Jurkat, Clone E6-1 (cell line): ENCODE measurements at places on chromosomes 11 and 22.

- DNase-seq, result no peak
These were observed 45.8 kb upstream of the MYH9 start for GRCh38 chr22:36433318-36434231.

GRCh38 chr11:65630215-65630614 is 7.7 kb upstream of the SIPA1 start:
- no peak for DNase-seq

GRCh38 chr11:14858404-14858803 is 33.6 kb downstream of the CYP2R1 start:
- no peak for DNase-seq

DNA sequence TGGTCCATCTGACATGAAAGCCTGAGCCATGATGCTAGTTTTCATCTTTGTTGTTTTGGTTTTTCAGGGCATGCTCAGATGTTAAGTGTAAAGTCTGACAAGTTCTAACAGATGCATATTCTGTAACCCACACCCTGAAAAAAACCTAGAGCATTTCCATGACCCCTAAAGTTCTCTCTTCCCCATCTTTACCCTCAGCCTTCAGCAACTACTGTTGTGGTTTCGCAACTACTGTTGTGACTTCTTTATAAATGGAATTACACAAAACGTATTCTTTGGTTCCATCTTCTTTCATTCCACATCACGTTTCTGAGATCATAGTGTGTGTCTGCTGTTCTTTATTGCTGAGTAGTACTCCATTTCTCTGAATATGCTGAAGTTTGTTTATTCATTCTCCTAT is 65.1 kb upstream of the LDLRAD3 start:
- no peak for DNase-seq

DNA sequence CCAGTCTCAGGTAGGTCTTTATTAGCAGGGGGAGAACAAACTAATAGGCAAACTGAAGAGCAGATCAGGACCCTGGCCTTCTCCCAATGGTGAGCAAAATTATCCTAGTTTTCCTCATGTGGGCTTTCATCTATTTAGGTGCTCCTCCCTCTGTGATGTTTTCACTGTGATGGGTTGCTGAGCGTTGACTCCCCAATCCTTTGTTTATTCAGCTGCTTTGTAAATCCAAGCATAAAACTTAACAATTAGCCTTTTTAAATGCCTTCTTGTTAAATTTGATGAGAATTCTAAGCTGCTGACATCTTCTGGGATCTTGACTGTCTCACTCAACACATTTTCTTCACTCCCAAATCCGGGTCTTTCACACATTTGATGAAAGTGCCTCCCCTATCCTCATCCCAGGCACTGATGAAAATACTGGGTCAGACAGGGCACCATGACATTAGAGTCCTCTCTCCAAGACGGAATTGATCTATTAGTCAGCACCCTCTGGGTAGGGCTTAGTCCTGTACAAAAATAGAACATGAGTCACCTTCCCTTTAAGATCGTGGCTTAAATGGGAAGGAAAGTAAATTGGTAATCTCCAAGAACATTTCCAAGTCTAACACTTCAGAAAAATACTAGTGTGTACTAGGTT is 199.3 kb upstream of the ISX start:
- DNase-seq, result no peak

GRCh38 chr11:121930004-121930965 is 185.7 kb downstream of the BLID start:
- no peak for DNase-seq

GRCh38 chr11:120516461-120517389 is 5.2 kb downstream of the GRIK4 start:
- no peak for DNase-seq

DNA sequence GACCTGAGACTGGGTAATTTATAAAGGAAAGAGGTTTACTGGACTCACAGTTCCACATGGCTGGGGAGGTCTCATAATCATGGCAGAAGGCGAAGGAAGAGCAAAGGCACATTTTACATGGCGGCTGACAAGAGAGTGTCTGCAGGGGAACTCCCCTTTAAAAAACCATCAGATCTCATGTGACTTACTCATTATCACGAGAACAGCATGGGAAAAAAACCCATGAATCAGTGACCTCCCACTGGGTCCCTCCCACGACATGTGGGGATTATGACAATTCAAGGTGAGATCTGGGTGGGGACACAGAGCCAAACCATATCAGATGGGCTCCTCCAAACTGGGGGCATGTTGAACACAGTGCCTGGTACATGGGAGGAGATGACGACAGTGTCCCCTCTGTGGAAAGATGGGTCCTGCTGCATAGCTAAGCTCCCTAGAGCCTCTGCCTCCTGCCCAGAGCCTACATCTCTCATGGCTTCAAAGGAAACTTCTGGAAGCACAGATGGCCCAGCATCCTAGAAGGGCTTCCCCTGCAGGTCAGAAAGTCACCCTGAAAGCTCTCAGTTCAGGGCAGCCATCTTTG is 46.1 kb downstream of the MYEOV start:
- DNase-seq, result no peak

GRCh38 chr22:26547426-26547825 is 35.2 kb upstream of the TFIP11 start:
- DNase-seq, result peak; percentile 39

DNA sequence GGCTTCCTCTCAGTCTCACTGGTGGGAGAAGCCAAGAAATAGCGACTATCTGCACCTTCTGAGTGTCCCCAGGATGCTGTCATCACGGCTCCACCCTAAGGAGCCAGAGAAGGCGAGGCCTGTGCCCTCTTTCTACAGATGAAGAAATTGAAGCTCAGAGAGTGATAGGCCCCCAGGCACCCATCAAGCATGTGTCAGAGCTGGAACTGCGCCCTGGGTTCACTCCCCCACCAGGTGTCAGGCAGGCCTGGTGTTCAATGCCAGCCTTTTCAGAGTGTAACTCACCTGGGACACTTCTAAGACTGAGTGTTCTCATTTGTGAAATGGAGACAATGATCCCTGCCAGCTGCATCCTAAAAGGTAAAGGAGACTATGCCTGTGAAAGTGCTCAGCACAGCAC is 127.3 kb upstream of the SEZ6L start:
- DNase-seq, result no peak

DNA sequence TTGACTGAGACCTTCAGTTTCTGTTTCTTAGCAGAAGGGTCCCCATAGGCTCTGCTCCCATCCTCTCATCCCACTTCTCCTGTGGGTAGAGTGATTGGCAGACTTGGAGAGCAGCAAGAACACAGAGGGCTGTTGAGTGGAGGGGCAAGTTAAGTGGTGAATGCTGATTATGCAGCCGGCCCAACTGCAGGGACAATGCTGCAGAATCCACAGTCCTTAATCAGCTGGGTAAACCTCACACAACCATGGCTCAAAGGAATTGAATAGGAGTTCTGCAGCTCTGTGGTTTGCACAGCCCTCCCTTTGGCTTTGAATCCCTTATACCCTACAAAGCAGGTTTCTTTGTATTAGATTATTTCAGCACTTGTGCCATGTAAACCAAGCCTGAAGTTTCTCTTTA is 161.1 kb downstream of the NAV2 start:
- no peak for DNase-seq

DNA sequence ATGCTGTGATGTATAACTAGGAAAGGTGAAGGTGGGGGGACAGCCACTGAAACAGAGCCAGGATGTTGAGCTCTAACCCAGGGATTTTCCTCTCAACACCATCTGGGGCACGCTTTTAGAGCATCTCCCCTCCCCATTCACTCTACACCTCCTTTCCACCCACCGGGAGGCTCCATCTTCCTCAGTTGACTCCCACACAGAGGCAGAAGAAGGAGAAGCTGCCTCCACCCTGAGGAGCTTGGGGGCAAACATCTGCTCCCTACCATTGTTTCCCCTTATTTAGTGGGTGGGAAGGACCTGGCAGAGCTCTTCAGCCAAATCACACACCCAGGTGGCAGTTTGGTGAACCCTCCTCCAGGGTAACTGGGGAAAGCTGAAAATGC is 50.0 kb upstream of the ADA2 start:
- DNase-seq, result no peak

- no peak for DNase-seq
These were observed 42.5 kb upstream of the PAMR1 start for GRCh38 chr11:35567737-35568465.

DNA sequence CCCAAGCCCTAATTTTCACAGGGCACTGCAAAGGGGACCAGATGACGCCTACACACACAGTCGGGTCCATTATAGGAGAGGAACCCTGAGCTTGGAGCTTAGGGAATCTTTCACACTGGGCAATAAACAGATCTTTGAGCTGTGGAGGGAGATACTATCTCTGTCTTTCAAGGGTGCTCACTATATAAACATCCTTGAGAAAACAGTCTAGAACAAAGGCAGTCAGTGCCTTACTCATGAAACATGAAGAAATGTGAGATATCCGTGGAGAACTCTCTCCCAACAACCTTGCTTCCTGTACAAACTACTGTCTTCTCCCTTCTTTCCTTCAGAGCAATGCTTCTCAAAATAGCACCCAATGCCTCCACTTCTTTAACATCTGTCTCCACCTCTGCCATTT is 109.0 kb upstream of the APOA1 start:
- no peak for DNase-seq

GRCh38 chr11:67053896-67054329 is 2.7 kb upstream of the RHOD start:
- DNase-seq, result no peak

- peak; percentile 37 for DNase-seq
These were observed 1.1 kb downstream of the HYOU1 start for GRCh38 chr11:119055901-119056300.

GRCh38 chr11:65790104-65790901 is 3.4 kb downstream of the OVOL1 start:
- no peak for DNase-seq

- peak; percentile 57 for DNase-seq
These were observed 21.5 kb upstream of the RAG2 start for GRCh38 chr11:36619502-36619901.

DNA sequence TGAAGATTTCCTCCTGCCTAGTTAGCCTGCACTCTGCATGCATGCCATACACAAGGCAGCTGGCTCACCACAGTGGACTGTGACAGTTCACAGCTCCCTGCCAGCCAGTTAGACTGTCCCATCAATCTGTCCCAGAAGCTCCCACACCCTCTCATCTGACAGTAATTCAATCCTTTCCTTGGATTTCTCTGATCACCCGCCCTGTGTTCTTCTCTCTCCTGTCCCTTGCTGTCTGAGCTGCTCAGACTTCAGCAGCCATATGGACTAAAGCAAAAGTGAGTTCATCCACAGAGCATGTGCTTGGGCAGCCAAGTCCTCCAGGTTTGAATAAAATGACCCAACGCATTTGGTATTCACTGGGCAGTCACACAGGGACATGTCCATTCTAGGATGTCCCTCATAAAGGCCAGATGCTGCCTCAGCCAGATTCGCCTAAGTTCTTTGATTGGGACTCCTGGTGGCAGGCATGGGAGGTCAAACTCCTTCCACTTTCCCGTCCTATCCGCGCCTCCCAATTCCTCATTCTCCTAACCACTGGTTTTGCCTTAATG is 54.5 kb upstream of the ZBTB44 start:
- DNase-seq, result no peak

GRCh38 chr11:96227244-96227643 is 115.8 kb downstream of the MAML2 start:
- no peak for DNase-seq

DNA sequence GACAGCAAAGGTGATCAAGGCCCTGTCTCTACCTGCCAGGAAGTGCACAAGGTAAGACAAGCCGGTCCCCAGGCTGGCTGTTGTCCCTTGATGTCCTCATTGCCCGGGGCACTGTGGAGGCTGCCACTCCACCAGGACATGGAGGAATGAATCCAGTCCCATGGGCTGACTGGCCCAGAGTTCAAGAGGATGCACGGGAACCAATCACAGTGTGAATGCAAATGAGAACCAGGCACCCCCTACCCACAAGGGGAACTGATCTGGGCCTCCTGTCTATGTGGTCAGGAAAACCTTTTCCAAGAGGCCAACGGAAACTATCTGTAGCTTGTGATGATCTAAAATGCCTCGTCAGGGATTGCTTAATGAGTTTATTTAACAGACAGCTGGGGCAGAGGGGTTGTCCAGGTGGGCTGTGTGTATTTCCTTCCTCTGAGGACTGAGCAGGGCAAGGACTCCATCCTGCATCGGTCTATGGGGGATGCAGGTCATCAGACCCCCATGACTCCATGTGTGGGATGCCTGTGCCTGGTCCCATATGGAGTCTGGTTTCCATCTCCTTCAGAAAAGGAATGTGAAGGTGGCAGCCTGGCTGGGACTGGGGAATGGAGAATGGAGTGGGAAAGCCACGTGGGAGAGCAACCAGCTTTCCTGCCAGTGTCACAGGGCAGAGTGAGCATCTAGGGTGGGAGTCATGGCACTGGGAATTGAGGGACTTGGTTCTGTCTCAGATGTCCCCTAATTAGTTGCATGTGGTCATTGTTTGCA is 60.5 kb downstream of the CD82 start:
- no peak for DNase-seq

GRCh38 chr11:116499396-116500003 is 273.3 kb downstream of the BUD13 start:
- peak; percentile 54 for DNase-seq

GRCh38 chr11:8871171-8871775 is 39.7 kb upstream of the AKIP1 start:
- DNase-seq, result no peak

DNA sequence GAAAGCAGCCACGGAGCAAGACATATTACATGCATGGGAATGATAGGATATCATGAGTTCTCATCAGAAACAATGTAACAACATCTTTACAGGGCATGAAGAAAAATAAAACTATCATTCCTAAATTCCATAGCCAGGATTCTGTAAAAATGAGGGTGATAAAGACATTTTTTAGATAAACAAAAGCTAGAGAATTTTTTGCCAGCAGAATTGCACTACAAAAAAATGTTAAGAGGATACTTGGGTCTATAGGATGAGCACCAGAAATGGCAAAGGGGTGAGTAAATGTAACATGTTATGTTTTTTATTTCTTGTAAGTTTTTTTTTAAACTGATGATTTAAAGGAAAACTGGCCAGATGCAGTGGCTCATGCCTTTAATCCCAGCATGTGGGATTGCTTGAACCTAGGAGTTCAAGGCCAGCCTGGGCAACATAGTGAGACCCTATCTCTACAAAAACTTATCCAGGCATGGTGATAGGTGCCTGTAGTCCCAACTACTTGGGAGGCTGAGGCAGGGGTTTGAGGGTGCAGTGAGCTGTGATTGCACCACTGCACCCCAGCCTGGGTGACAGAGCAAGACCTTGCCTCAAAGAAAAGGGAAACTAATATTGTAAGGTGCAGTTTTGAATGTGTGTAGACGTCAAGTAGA is 33.2 kb downstream of the TBX1 start:
- DNase-seq, result no peak

GRCh38 chr11:116730601-116731000 is 42.2 kb downstream of the BUD13 start:
- DNase-seq, result no peak

GRCh38 chr22:46046299-46046685 is 69.3 kb upstream of the WNT7B start:
- no peak for DNase-seq

DNA sequence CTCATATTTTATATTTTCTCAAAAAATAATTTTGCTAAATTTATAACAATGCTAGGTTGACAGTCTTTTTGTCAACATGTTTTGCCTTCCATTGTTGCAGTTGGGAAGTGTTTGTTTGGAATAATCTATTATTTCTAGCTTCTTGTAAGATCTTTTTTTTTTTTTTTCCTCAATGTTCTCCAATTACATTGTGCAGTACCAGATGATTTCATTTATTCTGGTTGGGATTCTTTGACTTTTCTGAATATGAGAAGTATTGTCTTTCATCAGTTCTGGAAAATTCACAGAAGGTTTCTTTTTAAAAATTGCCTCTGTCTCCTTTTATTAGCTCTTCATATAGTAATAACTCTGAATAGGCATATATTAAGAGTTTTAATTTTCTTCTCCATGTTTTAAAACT is 245.4 kb downstream of the DYNC2H1 start:
- no peak for DNase-seq
